ENCODE measurements at places on chromosomes 12 and 14.
A peak's percentile ranks its signal among the peaks of the same experiment; 100 is the strongest.

DNA sequence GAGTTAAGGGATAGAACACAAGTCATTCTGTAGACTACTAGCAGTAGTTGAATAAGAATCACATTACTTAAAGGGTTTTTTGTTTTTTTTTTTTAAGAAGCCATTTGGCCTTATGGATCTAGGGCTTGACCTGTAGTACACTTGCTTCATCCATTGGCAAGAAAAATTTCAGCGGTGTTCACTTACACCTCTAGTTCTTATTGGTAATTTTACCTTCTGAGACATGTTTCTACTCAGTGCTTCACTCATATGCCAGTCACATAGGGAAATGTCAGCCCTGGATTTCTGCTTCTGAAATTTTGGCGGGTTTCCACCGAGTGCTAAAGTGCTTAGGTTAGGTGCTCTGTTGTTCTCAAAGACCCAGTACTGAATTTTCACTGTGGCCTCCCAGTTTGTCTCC is 72.9 kb downstream of the FRMD6 start:
- DNase-seq: no peak

- DNase-seq: no peak
Observed at GRCh38 chr14:61279082-61279481, 2.1 kb downstream of the TMEM30B start.

DNA sequence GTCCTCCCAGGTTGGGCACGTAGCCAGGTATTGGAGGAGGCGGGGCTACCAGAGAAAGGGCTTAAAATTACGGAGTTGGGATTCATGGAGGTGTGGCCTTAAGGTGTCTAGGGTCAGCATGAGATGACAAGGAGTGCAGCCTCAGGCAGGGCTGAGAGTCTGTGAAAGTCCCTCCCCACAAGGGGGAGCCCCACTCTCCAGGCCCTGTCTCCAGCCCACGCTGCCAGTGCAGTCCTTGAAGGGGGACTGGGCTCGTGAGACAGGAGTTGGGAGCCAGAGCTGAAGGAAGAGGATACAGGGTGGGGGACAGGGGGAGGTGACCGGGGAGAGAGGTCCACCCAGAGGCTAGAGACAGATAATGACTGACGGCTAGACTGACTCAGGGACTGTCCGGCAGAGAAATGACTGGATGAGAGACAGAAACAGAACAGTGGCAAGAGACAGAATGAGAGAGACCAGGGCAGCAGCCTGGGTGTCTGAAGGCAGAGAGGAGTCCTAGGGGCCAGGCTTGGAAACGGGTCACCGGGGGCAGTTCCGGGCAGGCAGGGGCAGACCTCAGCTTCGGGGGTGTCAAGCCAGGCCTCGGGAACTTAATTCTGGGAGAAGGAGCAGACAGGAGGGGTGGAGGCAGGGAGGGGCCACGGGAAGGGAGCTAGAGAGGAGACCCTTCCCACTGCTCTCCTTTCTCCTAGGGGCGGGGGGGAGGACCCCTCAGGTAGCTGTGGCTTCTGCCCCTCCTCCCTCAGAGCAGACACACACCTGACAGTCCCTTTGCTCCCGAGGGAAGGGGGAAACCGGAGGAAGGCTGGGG is 970 bp downstream of the CDH24 start:
- no peak for DNase-seq

DNA sequence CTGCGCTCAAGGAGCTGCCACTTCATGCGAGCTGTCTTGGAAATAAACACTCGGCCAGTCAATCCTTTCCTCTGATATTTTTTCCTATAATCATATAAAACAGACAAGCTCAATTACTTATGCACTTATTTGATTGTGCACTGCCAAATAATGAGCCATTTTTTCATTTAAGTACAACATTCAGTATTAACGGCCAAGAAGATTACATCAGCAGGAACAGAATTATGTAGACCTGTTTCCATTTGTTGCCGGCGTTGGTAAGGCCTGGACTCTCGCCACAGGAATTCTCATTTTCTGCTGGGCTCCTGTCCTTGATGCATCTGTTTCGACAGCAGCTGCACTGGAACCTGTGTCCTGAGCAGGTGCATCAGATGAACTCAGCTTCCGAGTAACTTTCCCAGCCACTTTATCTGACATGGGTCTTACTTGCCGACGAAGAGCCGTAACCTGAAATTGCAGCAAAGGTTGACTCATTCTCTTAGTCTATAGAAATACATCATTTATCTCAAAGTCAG is 110.2 kb downstream of the KIF21A start:
- DNase-seq: no peak

GRCh38 chr14:52473557-52473956 is 78.7 kb downstream of the TXNDC16 start:
- peak; percentile 43 for DNase-seq

- DNase-seq: no peak
Observed at GRCh38 chr14:33917661-33918060, 33.2 kb downstream of the EGLN3 start.

DNA sequence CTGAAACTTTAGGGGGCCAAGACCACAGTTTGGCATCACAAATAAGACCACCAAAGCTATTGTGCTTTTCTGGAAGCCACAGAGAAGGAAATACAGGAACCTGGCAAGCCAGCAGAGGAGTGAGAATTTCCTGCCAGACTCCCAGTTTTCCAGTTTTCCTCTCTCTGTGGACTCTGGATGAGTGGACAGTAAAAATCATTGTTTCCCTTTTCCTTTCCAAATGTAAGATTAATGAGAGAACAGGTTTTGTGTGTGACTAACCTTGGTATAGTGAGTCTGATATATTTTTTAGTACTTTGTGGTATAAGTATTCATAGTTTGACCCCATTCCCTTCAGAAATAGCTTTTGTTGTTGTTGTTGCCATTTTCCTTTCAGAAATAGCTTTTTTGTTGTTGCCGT is 2.6 kb upstream of the TAC3 start:
- no peak for DNase-seq

- no peak for DNase-seq
Observed at GRCh38 chr12:41473441-41473840, 285.3 kb downstream of the PDZRN4 start.

- no peak for DNase-seq
Observed at GRCh38 chr14:22555384-22556011, 33.5 kb downstream of the DAD1 start.

DNA sequence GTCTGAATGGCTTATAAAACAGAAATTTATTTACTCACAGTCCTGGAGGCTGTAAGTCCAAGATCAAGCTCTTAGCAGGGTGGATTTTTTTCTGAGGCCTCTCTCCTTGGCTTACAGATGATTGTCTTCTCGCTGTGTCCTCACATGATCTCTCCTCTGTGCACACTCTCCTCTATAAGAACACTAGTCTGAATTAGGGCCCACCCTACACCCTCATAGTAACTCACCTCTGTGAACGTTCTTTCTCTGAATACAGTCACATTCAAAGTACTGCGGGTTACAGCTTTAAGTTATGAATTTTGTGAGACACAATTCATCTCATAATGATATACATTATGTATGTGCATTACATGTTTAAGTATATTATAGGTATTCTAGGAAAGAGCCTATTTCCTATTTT is 135.7 kb upstream of the ATXN7L3B start:
- no peak for DNase-seq

DNA sequence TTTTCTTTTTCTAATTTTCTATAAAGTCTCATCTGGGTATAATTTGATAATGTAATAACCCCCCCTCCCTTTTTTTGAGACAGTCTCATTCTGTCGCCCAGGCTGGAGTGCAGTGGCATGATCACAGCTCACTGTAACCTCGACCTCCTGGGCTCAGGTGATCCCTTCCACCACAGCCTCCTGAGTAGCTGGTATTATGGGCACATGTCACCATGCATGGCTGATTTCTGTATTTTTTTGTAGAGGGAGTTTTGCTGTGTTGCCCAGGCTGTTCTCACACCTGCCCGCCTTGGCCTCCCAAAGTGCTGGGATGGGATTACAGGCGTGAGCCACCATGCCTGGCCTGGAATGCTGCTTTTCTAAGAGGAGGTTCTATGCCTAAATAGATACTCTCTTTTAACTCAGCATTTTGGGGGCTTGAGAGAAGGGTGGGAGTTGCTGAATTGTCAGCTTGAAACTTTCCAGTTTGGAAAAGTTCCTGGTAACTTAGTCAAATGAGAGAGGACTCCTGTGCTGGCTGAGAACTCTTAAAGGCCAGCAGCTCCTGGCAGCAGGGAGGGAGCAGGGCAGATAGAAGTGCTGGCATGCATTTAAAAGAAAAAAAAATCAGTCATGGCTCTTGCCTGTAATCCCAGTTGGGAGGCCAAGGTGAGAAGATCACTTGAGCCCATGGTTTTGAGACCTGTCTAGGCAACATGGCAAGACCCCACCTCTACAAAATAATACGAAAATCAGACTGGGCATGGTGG is 13.0 kb downstream of the NUDT4 start:
- DNase-seq: no peak

GRCh38 chr14:79197516-79197915 is 1013.8 kb downstream of the DIO2 start:
- DNase-seq: no peak

- no peak for DNase-seq
Observed at GRCh38 chr12:85369365-85370154, 89.5 kb downstream of the ALX1 start.

DNA sequence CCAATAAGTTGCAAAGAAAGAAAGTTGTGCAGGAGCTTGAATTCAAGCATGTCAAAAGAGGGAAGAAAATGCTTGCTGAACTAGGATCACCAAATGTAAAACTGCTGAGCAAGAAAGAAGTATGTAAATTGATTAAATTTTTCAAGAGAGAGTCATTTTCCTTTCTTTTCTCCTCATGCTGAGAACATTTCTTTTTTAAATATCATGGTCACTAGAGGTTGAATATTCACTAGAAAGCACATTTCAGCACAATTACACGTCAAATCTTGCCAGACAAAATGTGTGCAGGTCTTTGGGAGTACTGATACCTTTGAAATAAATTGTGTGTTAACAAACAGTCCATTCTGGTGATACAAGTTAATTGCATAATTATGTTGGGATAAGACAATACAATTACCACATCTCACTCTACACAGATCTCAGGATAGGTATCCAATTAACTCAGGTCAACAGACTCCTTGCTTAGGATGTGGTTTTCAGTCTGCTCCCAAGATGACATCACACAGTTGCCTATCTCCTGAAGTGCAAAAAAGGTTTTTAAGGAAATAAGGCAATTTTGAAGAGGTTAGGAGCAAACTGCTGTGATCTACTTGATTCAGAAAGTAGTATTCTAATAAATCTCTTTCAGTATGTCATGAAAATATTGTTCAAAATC is 862.2 kb downstream of the RPS29 start:
- DNase-seq: no peak

DNA sequence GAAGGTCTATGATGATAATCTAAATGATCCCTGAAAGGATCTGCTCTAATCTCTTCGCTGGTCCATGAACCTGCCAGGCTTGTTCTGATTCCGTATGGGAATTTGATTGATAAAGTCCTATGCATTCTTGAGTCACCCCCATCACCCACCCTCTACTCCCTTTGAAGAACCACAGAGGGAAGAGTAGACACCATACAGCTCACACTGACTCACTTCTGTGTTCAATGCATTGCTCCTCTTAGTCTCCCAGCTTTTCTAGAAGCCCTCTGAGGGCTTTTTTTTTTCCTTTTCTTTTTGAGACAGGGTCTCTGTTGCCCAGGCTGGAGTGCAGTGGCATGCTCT is 18.5 kb upstream of the GPRC5A start:
- DNase-seq: no peak

DNA sequence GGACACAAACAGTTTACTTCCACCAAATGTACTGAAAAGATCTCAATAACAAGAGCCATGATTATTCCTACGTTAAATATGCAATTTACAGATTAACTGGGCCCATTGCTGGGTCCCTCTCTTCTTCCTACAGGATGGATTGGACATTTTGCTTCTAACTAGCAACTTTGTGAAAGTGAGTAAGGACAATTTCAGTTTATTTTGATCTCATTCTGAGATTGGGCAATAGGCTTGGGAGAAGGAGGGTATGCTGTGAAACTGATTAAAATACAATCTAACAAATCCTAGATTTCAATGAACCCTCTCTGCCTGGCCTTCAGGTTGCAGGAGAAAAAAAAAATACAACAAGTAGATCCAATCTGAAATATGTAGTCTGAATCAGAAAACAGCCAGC is 121.5 kb downstream of the PRKD1 start:
- no peak for DNase-seq

GRCh38 chr14:80212023-80212397 is 706 bp upstream of the DIO2 start:
- no peak for DNase-seq

GRCh38 chr12:14892726-14893505 is 7.3 kb upstream of the MGP start:
- DNase-seq: no peak

DNA sequence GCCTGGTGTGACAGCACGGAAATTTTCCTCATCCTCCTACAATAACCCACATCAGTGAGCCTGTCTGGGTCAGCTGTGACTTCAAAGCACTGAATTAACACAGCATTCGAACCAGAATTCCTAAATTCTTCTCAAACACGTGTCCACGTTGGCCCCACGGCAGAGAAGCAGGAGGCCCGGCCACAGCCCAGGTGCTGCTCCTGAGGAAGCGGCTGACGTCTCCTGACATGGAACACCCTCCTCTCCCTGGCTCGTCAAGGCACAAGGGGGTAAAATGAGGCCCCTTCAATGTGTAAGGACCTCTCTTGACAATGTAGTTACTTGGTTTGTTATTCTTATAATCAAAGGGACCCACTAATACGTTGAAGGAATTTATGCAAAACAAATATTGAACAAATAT is 156.3 kb upstream of the GSC start:
- DNase-seq: no peak

GRCh38 chr14:72961579-72962335 is 35.5 kb downstream of the DCAF4 start:
- DNase-seq: peak; percentile 35

DNA sequence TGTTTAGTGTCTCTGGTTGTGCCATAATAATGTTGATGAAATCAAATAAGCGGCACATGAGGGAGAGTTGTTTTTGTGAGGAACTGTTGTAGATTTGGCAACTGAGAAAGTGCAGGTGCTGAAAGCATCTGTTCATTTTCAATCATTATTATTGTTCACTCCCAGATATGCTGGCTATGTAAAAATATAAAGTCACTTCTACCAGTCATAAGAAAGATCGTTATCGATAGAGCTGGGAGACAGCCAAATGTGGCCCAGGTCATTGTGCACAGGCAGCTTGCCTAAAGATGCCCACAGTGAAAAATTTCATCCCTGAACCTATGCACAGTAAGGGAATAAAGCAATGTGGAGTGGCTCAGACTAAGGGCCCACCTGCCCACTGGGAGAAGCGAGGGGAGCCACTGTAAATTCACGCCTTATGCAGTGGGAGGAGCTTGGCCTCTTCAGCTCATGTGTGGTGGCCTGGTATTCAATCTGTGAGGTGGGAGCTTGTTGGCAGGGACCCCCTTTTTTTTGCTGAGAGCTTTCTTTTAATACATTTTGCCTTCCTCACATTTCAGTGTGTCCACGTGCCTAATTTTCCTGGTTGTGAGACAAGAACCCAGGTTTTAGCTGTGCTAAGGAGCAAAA is 1490.8 kb upstream of the TMEM132C start:
- DNase-seq: no peak

- DNase-seq: no peak
Observed at GRCh38 chr12:94678379-94678778, 28.0 kb upstream of the TMCC3 start.

DNA sequence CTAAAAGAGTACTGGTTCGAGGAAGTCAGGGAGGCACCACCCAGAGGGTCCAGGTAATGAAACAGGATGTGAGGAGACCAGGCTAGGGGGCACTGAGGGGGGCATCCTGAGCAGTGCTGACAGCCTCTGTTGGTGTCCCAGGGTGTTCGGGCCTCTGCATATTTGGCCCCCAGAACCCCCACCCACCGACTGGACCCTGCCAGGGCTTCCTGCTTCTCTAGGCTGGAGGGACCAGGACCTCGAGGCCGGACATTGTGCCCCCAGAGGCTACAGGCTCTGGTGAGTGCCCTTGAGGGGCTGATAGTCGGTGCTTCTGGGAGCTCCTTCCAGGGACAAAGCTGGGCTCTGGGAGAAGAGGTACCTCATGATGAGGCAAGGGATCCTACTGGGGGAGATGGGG is 2.6 kb downstream of the TROAP start:
- DNase-seq: no peak
